ENCODE measurements at places on chromosomes 12 and 14.

DNA sequence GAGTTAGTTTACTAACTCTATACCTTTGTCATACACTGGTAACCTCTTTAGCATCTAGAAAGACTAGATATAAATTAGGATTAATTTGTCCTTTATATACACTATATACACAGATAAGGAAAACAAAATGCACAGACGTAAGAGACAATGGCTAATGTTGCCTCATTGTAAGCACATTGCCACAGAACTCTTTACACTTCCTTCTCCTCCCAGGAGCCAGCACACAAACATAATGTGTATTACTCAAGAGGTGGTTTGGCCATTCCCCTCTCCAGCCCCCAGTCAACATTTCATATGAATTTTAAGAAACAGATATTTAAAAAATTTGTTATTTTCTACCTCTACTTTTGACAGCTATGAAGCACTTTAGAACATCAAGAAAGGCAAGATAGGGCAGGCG, 131.4 kb upstream of the OR4E1 start:
- DNase-seq, result no peak

DNA sequence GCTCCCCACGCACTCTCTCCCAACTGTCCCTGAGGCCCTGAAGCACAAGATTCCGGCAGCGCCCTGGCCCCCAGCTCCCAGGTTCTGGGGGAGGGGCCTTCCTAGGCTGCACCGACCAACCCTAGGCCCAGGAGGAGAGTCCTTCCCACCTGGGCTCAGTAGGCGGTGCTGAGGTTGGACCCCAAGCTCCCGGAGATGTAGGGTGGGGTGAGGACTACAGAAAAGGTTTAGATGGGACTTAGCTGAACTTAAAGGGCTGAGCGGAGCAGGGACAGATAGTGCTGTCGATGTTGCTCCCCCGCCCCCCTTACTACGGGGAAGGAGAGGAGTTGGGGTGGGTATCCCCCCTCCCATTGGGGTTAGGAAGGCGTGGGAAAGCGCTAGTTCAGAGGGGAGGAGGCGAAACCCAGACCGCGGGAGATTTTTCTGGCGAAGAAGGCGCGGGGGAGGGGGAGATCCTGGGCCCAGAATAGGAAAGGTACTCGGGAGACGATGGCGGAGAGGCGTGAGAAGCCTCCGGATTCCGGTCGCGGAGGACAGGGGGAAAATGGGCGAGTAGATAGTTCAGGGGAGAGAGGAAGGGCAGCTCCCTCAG, 4.2 kb upstream of the BAZ2A start:
- DNase-seq, result peak; percentile 67

DNA sequence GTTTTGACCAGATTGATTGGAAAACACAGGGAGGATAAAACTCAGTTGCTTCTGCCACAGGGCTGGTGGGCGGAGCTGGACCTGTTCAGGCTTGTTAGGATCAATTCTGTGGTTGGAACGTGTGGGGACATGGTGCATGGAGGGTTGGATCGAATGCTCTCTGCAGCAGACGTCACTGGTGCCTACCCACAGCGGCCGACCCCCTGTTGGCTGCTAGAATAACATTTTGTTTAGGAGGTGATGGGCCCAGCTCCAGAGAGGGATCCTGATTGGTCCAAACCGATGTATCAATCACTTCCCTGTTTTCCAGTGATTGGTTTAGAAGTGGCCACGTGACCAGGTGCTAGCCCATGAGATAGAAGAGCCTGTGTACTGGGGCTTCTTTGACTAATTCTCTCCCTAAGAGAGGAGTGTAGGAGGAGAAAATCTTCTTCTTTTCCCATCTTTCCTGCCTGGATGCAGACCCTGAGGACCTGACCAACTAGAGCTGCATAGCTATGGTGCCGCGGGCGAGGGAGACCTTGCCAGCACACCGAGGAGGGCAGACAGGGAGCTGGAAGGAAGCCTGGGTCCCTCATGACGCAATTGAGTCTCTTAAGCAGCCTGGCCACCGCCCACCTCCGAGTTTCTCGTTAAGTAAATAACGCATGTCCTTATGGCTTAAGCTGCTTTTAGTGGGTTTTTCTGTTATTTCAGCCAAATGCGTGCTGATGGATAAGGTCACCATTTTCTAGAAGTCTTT, 163.5 kb downstream of the AACS start:
- no peak for DNase-seq

DNA sequence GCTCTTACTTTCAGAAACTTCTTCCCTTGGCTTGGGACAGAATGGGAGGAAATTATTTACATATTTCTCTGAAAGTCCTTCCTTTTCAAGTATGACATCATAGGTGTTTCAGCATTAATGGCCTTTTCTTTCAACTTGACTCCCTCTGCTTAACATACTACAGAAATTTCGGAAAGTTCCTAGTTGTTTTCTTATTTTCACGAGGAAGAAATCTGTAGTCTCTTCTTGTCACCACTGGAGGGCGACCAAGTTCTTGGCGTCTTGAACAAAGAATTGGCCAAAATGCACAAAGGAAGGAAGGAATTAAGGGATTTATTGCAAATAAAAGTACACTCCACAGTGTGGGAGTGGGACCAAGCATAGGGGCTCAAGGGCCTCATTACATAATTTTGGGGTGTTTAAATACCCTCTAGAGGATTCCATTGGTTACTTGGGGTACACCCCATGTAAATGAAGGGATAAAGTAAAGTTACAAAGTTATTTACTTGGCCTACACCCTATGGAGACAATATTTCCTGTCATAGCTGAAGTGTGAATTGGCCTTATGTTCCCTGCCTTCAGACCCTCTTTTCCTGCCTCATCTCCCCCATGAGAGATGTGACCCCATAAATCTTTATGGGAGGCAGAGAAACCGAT, 70.4 kb downstream of the RPL10L start:
- no peak for DNase-seq

DNA sequence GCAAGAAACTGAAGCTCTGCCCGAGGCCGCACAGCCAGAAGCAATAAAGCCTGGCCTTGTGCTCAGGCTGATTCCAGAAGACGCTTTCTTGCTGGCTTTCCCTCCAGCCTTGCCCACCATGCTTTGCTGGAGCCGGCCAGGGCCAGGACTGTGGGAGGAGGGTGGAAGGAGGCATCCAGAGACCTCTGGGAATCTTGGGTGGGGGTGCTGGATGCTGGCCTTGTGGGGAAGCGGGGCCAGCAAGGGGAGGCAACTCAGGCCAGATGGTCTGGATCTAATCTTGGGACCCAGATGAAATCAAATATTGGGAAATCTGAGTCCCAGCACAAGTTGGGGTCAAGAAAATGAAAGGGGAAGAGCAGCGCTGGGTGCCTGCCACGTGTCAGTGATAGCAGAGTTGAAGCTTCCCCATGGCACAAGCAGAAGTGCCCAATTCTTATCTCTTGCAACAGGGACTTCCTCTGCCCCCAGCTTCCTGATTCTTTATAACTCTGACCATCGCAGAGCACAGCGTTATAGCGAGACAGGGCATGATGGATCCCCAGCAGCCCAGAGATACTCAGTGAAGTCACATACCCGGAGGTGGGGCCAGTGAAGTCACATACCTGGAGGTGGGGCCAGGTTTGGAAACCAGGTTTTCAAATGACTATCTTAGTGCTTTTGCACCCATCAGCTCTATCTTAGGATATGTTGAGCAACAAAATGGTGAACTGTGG, 6.4 kb upstream of the RABGGTA start:
- DNase-seq, result no peak

DNA sequence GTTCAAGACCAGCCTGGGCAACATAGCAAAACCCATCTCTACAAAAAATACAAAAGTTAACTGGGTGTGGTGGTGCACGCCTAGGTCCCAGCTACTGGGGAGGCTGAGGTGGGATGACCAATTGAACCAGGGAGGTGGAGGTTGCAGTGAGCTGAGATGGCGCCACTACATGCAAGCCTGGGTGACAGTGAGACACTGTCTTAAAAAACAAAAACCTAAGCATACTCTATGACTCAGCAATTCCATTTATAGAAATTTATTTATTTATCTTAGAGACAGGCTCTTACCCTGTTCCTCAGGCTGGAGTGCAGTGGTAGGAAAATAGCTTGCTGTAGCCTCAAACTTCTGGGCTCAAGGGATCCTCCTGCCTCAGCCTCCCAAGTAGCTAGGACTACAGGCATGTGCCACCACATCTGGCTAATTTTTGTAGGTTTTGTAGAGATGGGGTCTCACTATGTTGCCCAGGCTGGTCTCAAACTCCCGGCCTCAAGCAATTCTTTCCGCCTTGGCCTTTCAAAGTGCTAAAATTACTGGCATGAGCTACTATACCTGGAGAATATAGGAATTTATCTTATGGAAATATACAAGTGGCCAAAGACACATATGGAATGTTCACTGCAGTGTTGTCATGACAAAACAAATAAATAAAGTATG, 43.3 kb downstream of the NCKAP5L start:
- no peak for DNase-seq

DNA sequence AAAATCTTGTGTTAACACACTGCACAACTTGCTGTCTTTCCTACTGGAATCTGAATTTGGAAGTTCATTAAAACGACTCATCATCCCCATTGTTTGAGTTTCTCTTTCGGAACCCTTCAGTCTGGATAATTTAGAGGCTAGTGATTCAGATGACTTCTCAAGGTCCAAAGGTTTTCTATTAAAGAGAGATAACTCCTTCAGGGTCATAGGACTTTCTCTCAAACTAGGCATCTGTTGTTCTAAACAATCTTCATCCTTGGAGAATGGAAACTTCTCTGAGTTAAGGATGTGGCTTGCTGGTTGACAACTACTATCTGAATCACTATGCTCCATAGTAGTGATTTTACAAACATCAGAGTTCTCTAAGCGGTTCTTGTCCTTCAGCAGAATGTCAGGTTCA, 4.4 kb downstream of the MLH3 start:
- DNase-seq, result no peak

DNA sequence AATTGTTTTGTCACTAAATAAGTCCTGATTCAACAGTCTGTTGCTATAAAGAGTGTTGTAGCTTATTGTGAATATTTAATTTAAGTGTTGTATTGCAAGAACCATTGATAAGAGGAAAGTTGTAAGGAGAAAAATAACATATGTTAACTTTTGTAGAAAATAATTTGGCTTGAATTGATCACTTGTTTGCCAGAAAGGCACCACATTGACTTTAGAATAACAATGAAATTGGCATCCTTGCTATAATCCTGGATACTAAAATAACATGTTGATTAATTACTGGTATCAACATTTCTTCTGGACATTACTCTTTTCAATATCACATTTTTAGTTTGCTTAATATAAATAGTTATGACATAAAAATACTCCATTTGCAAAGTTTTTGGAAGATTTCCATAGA, 159.0 kb downstream of the MGAT4C start:
- DNase-seq, result no peak

DNA sequence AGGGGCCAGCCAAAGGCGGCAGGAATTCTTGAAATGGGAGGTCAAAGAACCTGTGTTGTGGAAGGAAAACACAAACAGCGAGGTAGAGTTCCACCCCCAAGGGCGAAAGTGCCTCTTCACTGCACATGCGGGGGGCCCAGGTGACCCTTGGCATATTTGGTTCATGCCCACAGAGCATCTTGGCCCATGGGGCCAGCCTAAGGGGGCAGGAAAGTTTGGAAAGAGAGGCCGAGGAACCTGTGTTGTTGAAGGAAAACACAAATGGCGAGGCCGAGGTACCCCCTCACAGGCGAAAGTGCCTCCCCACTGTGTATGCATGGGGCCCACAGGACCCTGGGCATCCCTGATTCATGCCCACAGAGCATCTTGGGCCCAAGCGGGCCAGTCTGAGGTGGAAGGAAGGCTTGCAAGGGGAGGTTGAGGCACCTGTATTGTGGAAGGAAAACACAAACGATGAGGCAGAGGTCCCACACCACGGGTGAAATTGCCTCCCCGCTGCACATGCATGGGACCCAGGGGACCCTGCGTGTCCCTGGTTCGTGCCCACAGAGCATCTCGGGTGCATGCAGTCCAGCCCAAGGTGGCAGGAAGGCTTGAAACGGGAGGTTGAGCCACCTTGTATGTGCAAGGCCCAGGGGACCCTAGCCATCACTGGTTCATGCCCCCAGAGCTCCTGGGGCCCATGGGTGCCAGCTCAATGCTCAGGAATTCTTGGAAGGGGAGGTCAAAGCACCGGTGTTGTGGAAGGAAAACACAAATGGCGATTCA, 384.1 kb downstream of the ALG10 start:
- no peak for DNase-seq

DNA sequence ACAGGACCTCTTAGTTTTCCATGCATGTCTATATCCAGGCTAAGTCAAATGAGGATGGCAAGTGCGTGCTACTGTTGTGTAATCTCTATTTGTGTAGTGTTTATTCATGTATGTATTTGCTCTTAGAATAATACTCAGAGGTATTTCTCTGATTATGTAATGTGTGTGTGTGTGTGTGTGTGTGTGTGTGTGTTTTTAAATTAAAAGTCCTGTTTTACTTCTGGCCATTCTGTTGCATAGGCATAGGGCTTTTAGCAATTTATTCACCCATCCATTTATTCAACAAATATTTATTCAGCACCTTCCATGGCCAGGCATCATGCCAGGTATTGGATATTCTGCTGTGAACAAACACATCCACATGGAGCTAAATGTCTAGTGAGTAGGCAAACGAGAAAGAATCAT, 63.5 kb downstream of the PELI2 start:
- DNase-seq, result peak; percentile 83

DNA sequence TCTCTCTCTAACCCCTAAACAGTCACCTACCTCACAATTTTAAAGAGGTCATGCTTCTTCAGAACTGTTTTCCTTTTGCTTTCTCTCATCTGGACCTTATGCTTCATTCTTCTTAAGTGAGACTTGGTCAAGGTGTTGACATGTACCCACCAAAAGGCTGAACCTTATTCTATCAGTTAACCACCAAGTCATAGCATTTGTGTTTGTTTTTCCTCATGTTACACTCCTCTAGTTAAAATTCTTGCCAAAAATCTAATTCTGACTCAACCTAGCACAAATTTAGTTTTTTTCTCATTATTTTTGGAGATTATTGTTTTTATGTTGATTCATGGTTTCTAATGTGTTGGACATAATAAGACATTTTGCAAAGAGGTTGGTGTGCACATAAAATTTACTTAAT, 578.6 kb downstream of the SLC16A7 start:
- no peak for DNase-seq

DNA sequence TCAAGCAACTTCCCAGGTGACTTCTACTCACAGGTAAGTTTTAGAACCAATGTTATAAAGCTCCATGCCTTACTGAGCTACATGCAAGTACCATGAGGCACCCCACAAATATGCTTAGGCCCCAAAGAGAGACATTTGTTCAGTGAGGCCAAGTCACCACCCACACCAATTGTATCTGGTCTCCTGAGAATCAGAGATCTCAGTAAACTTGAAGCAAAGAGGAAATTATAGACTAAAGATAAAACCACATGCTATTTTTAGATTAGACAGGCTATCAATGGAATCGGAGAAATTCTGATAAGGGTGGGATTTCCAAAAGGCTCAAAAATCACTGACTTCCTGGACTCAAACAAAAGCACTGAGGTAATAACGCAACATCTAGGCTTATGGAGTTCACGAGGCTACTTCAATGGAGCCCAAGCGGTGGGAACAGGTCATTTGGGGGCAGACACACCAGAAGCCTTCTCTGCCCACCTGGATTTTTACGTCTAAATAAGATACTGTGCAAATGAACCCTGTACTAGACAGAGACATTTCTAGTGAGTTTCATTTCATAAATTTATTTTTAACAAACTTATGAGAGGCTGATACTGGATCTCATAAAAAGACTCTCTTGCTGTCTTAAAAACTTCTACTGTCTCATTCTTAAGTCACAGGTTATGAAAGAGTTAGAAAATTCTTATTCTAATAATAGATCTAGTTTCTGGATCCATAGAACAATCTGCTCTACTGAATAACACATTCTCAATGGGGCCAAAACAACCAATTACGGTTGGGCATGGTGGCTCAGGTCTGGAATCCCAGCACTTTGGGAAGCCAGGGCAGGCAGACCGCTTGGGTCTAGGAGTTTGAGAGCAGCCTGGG, 7.7 kb downstream of the SLC15A4 start:
- DNase-seq, result no peak

GRCh38 chr12:3200814-3201233, 123.6 kb downstream of the TSPAN9 start:
- no peak for DNase-seq
